Stomach (tissue), 19 donors: ENCODE measurements at places on chromosomes 3 and 15.

- no peak for DNase-seq
Measured at GRCh38 chr15:42072141-42072685, 22.1 kb downstream of the PLA2G4D start.

DNA sequence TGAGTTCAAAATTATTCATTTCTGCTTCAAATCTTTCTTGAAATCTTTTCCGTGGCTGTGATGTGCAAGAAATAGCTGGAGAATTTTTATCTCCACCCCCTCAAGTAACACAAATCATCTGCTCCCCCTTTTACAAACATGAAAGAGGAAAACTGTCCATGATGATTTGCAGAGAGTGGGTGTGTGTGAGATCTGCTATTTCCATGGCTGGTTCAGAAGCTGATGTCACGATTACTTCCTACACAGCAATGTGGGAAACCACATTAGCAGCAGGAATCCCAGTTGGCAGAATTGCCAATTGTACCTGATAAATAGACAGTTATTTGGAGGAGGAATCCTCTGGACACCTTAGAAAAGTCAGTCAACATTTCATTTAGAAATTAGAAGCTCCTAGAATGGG is 75.2 kb upstream of the GRM7 start:
- no peak for DNase-seq

DNA sequence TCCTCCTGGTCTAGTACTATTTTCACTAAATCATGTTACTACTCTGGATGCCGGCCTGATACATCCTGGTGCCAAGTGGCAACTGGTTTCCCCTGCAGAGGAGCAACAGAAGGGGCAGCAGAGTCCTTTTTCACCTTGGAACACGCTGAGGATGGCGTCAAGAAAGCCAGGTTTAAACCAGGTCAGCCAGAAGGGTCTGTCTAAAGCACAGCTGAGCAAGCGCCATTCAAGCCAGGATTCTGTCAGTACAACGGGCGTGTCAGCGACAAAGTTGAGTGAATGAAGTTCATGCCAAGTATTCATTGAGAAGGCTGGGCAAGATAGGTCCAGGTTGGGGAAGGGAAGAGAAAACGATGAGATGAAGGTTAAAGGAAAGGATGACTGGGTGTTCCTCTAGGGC is 88.2 kb downstream of the FBN1 start:
- DNase-seq, result peak; percentile 40

GRCh38 chr3:40800343-40800742 is 275.6 kb downstream of the ZNF621 start:
- DNase-seq, result no peak

GRCh38 chr3:62577153-62577552 is 203.8 kb upstream of the FEZF2 start:
- no peak for DNase-seq

GRCh38 chr3:181629711-181630110 is 82.0 kb upstream of the SOX2 start:
- DNase-seq, result no peak

DNA sequence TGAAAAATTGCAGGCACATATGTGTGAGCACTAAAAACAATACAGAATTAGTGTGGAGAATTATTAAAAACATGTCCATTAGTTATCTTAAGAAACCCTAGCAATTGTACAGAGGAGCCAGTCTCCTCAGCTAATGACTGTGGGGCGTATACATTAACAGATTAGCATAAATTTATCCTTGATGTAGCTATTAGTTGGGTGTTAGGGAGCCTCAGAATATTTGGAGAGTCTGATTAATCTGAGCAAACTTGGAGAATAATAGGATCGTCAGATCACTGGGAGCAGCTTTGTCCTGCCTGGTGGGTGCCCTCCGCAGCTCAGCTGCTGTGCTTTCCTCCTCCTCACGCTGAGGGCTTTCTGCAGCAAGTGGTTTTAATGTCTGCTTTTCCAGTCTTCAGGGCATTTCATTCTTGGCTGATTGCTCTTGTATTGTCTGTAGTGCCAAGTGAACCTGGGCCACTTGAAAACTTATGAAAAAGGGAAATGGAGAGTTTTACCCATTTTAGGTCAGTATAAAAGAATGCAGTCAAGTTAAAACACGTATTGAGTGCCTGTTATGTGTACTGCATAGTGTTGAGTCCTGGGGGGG is 417.4 kb upstream of the SEMA6D start:
- DNase-seq, result no peak

GRCh38 chr3:194154346-194154745 is 18.4 kb downstream of the HES1 start:
- no peak for DNase-seq

DNA sequence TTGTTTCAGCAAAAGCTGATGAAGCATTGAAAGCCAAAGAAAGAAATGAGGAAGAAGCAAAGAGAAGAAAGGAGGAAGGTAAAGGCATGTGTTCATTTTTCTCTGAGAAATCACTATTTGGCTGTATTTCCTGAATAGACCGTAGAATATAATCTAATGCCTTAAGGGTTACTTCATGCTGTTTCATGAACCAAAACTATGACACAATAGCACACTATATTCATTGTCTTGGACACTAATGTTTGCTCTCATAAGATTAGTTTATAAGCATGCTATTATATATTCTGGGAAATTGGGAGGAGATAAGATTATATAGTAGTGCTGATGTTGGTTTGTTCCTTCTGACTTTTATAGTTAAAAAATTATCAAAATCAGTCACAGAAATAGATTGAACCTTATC is 110.1 kb upstream of the MLF1 start:
- DNase-seq, result no peak

- no peak for DNase-seq
Measured at GRCh38 chr3:11566916-11567315, 76.8 kb downstream of the VGLL4 start.

GRCh38 chr3:124574012-124574411 is 156.2 kb upstream of the UMPS start:
- DNase-seq, result no peak

DNA sequence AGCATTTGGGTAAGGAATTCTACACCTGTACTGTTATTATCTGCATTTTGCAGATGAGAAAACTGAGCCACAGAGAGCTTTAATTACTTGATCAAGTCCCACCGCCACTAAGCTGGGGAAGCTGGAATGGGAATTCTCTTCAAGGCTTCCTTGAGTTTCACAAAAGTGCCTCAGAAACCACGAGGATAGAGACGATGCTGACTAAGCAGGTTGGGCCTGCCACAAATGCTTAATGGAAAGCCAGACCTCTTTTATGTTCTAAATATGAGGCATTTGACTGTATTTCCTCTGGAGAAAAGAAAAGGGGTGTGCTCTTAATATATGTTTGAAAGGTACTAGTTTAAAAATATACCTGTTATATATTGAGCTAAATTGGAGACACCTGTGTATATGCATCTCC is 34.7 kb downstream of the ADAMTS9 start:
- no peak for DNase-seq

DNA sequence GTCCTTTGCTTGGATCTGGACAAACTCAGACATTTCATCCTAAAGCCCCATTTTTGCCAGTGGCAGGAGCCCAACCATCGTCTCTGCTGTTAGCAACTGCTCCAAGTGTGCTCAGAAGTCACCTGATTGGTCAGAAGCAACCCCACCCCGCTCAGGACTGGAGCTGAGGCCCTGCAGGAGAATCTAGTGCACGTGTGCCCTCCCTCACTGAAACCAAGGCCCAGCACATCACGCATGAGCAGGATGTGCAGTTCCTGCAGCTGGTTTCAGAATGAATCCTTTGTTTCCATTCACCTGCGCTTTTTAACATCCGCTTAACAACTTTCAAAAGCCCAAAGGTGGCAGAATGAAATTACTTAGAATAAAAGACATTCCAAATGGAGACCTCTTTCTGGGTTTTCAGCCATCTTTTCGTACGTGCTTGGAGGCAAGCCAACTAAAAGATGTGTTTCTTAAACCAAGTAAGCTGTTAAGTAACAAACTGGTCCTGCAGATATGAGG is 81.2 kb downstream of the SRGAP3 start:
- DNase-seq, result peak; percentile 79

DNA sequence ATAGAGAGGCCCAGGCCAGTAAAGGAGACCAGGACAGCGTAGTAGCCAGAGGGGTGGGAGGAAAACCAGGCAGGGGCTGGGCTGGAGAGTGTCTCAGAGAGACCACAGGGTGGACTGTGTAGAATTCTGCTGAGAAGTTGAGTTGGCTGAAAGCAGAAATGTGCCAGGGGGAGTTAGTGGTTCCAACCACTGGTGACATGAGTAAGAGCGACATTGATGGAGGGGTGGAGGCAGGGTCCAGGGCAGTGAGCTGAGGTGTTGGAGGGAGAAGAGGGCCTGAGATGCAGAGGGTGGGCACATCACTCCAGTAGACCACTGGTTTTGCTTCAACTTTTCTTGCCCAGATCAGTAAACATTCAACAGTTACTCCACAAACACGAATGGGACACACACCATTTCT is 106.5 kb downstream of the ASB7 start:
- DNase-seq, result no peak

DNA sequence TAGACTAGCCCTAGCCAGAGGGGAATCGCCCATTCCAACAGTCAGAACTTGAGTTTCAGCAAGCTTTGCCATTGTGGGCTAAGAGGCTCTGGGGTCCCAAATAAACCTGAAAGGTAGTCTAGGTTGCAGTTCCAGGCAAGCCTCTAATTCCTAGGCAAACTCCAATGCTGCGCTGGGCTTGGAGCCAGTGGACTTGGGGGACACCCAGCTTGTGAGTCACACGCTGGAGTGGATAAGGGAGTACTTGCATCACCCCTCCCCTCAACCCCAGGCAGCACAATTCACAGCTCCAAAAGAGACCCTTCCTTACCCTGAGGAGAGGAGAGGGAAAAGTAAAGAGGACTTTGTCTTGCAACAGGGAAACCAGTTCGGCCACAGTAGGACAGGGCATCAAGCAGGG is 105.2 kb upstream of the DPPA4 start:
- DNase-seq, result no peak

DNA sequence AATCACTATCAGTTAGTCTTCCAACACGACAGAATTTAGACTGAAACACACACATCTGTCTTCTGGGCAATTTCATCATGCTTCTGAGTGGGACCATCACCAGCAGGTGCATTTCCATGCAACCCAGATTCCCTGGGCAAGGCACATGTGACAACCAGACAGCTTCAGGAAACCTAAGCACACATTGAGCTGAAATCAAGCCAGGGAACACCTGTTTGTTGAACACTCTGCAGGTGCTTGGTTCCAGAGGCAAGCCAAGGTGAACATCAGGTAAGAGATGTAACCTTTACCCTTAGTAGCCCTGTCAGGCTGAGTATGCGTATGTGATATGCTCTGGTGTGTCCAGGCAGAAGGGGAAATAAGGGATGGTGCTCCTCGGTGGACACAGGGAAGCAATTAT is 3.3 kb upstream of the PSMD2 start:
- DNase-seq, result no peak

DNA sequence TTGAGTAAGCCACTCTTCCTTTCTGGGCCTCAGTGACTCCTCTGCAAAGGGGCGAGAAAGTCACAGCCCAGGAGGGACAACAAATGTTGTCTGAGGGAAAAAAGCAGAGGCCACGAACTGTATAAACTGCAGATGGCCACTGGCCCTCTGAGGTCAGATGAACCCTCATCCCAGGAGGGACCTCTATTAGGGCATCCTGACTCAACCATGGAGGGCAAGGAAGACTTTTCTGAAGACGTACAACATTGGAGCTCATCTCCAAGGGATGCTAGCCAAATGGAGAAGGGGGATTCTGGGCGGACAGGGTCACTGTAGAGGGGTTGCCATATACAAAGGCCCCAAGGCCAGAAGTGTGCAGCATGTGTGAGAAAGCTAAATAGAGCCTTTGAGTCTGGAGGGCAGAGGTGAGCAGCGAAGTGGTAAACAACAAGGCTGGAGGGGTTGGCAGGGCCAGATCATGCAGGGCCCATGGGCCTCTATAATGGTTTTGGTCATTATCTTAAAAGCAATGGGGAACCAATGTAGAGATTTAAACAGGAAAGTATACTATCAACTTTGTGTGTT is 16.7 kb downstream of the GRAMD2A start:
- no peak for DNase-seq

DNA sequence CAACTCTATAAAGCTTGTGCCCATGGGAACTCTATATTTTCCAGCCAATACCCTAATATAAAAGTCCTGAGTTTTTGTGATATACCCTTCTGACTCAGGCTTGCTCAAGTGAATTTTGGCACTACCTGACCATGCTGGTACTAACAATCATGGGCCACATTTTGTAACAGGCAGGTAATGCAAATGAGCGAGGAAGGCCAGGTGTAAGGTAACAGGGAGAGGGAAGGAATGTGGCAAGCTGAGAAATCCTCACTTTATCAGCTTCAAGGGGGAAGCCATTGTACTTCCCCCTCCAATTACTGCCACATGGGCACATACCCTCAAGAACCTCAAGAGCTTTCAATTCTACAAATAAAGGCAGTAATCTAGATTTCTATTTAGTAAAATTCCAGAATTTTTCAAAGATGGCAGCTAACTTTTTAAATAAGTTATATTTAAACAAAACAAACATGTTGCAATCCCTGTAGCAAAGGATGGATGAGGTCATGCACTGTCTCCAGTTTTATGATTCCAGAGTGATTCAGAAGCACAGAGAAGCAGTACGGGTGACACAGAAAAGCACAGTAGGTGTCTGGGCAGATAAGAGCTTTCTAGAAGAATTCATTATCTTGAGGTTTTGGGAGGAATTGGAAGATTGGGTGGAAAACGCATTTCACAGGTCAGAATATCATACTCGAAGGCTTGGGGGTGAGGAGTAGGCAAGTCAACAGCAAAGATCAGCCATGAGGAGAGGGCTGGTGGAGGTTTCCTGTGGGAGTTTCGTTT is 87.6 kb downstream of the FOXP1 start:
- no peak for DNase-seq

GRCh38 chr3:195748661-195749060 is 27.9 kb downstream of the MUC20 start:
- DNase-seq, result no peak

GRCh38 chr3:36751326-36751725 is 13.0 kb downstream of the DCLK3 start:
- DNase-seq, result no peak

DNA sequence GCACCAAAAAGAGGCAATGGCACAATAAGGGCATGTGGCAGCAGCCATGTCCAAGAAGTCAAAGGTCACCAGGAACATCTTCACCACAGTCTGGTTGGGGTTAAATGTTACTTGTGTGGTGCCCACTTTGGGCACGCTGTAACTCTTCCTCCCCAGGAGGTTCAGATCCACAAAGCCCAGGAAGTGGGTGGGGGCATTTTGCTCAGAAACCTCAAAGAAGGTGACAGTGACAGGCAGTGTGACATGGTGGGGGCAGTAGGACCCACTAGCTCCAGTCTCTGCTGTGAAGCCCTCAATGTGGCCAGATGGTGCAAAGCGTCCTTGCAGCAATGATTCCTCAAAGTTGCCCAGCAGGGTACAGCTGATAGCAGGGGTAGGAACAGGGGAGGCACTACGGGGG is 5.8 kb downstream of the ZNF80 start:
- no peak for DNase-seq

GRCh38 chr3:106457281-106458180 is 588.7 kb upstream of the CBLB start:
- no peak for DNase-seq
